Ovary (tissue), 10 donors: ENCODE measurements at places on chromosomes 6 and 20.

- no peak overlapping the region for H3K4me3 ChIP-seq
- H3K36me3 ChIP-seq = no peaks in the 10 kb centered on the region
- H3K27me3 ChIP-seq = no peaks in the 10 kb centered on the region
- no peak overlapping the region for H3K27ac ChIP-seq
Measured at GRCh38 chr20:37846573-37846972, 56.4 kb upstream of the VSTM2L start.

DNA sequence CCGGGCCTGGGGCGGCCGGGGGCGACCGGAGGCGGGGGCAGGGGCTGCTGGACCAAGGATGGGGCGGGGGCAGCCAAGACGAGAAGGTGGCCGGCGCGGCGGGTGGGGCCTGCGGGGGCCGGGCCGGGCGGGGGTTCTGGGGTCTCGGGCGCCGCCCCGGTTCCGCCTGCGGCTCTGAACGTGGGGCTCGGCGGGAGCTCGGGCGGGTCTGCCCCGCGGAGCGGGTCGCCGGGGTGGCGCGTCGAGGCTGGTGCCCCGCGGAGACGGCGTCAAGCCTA lies 204 bp downstream of the ADRM1 start:
- peaks cover 11% of the 10 kb centered on the region for H3K4me1 ChIP-seq
- H3K27me3 ChIP-seq = no peaks in the 10 kb centered on the region

DNA sequence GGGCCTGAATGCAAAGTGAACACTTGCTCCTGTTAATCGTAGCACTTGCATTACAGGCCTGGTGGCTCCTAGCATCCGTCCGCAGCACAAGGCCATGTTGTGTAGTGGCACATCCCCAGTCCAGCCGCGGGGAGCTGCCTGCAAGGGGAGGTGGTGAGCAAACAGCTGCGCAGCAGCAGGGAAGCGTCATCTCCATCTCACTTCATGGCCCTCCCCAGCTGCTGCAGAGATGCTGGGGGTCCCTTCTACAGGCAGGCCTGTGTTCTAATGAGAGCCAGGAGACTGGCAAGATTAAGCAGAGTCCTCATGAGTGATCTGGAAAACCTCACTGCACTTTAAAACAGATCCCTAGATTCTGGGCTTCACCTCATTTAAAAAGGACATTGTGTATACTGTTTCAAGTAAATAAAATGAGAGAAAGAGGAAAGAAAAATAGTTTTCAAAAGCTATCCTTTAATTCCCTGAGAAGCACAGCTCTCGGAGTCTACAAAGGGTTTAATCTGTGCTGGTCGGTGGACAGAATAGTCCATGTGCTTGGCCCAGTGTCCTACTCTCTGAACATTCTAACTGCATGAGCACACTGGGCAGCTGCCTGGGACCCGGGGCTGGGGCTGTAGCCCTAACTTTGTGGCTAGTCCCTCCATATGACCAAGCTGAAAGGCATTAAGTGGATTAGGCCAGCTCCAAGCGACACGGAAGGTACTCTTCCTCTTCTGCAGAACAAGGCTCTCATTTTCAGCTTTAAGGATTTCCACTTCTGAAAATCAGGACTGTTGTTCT lies 125.8 kb downstream of the LY86 start:
- peaks cover 4% of the 10 kb centered on the region for H3K4me1 ChIP-seq
- no peak overlapping the region for H3K4me3 ChIP-seq
- H3K27me3 ChIP-seq = no peaks in the 10 kb centered on the region
- no peaks in the 10 kb centered on the region for H3K36me3 ChIP-seq

- H3K4me3 ChIP-seq = no peak overlapping the region
- H3K27me3 ChIP-seq = no peaks in the 10 kb centered on the region
- no peaks in the 10 kb centered on the region for H3K36me3 ChIP-seq
Measured at GRCh38 chr20:25274891-25275812, 27.3 kb downstream of the PYGB start.

DNA sequence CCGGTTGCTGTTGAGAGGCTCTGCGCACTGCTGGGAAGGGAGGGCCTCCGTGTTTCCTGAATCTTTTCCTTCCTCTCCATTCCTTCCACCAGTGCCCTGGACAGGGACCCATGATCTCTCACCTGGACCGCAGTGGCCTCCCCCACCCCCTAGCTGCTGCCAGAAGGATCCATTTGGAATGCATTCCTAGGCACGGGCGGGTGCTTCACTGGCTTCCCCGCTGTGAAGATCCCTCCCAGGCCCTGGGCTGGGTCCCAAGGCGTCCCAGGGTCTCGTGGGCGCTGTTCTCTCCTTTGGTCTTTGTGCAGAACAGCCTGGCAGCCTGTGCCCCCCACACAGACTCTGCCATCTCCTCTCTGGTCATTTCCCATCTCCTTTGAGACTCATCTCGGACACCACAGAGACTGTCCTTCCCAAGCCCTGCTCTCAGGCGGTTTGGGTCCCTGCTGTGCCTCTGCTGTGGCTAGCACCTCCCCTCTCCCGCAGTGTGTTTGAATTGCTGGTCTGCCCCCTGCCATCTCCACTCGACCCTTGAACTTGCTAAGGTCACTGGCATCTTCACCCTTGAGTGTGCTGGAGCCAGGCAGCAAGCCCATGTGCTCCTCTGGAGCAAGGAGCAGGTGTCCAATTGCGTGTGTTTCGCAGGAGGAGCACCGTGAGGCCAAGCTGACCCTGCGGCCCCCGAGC lies 59.0 kb downstream of the TCP11 start:
- peak; percentile 14 for DNase-seq
- H3K4me3 ChIP-seq = no peak overlapping the region
- H3K27me3 ChIP-seq = no peaks in the 10 kb centered on the region
- no peaks in the 10 kb centered on the region for H3K36me3 ChIP-seq
- H3K4me1 ChIP-seq = no peaks in the 10 kb centered on the region
- H3K27ac ChIP-seq = no peak overlapping the region

- no peaks in the 10 kb centered on the region for H3K4me1 ChIP-seq
- no peaks in the 10 kb centered on the region for H3K27me3 ChIP-seq
- no peaks in the 10 kb centered on the region for H3K36me3 ChIP-seq
- DNase-seq = no peak
- H3K27ac ChIP-seq = no peak overlapping the region
Measured at GRCh38 chr6:158115102-158115501, 53.0 kb downstream of the SERAC1 start.

DNA sequence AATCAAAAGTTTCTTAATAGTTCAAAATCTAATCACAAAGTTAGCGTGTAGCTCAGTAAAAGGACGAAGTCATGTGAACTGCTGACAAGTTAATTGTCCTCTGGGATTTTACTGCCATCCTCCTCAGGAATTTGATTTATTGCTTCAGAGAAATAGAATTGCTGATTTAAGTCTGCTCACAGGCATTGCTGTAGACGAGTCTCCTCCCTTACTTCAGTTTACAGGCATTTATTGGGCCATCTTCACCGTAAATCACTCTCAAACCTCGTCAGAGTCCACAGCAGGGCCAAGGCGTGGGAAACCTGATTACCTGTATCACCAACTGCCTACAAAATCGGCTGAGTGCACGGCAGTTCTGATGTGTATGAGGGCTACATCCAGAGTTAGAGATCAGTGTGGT lies 119.1 kb upstream of the PDE10A start:
- no peak overlapping the region for H3K27ac ChIP-seq
- H3K4me3 ChIP-seq = no peak overlapping the region
- no peaks in the 10 kb centered on the region for H3K36me3 ChIP-seq
- no peak for DNase-seq

- no peak for DNase-seq
- H3K4me3 ChIP-seq = no peak overlapping the region
- no peaks in the 10 kb centered on the region for H3K4me1 ChIP-seq
- H3K27ac ChIP-seq = no peak overlapping the region
Measured at GRCh38 chr6:34487536-34487935, 21.7 kb downstream of the PACSIN1 start.

- no peak for DNase-seq
- H3K4me3 ChIP-seq = no peak overlapping the region
- H3K4me1 ChIP-seq = peaks cover 3% of the 10 kb centered on the region
Measured at GRCh38 chr6:169895000-169895759, 143.8 kb downstream of the ERMARD start.

DNA sequence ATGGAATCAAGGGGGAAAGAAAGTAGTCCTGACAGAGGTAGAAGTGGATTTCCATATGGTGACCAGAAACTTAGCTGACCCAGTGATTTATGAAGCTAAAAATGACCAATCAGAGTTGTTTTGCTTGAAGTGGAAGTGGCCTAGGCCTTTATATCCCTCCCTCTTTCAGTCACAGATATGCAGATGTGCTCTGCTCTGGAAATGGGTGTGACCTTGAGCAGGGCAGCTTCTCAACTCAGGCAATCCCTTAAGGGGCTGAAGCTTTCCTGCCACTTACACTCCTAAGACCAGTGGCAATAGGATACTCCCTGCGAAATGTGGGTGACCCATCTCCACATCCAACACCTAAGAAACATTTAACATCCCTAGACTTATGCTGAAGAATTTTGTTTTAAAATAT lies 256.6 kb downstream of the EYS start:
- H3K27ac ChIP-seq = no peak overlapping the region
- H3K4me3 ChIP-seq = no peak overlapping the region
- H3K27me3 ChIP-seq = no peaks in the 10 kb centered on the region
- H3K4me1 ChIP-seq = no peaks in the 10 kb centered on the region
- no peak for DNase-seq

- H3K27me3 ChIP-seq = no peaks in the 10 kb centered on the region
- peaks cover 1% of the 10 kb centered on the region for H3K4me1 ChIP-seq
- no peak overlapping the region for H3K4me3 ChIP-seq
- no peak for DNase-seq
- no peaks in the 10 kb centered on the region for H3K36me3 ChIP-seq
- no peak overlapping the region for H3K27ac ChIP-seq
Measured at GRCh38 chr6:78701407-78701806, 165.9 kb upstream of the IRAK1BP1 start.

DNA sequence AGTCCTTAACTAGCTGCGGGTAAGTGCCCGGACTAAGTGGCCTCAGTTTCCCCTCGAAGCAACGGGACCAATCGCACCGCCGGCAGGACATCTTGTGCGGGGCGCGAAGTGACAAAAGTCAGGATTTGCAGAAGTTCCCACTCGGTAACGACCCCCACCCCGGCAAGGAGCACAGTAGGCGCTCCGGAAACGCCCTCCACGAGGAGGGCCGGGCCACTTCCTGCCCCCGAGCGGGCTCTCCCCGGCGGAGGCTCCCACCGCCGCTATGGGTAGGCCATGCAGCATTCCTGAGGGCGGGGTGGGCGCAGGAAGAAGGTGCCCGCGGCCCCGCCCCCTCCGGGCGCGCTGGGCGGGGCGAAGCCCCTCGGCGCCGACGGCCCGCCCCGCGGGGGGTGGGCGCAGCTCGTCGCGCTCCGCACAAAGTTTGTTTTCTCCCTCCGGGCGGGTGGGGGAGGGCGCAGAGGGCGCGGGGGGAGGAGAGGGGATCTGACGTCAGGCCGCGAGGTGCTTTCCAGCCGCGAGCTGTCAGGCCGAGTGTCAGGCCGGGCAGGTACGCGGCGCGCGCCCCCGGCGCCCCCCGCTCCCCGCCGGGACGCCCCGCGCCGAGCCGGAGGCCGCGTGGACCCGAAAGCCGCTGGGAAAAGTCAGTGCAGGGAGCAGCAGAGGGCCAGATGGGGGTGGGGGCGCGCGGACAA lies at the start of gene TGIF2:
TSS of gene TGIF2 (plus strand) at position 495 of the 695 bp plus-strand sequence. CDS start 5,178 bp downstream, outside the sequence.
- H3K36me3 ChIP-seq = no peaks in the 10 kb centered on the region
- H3K4me3 ChIP-seq = peak within 1 kb of the TSS; percentile 72
- H3K4me1 ChIP-seq = peaks cover 9% of the 10 kb centered on the region
- DNase-seq = peak; percentile 92

DNA sequence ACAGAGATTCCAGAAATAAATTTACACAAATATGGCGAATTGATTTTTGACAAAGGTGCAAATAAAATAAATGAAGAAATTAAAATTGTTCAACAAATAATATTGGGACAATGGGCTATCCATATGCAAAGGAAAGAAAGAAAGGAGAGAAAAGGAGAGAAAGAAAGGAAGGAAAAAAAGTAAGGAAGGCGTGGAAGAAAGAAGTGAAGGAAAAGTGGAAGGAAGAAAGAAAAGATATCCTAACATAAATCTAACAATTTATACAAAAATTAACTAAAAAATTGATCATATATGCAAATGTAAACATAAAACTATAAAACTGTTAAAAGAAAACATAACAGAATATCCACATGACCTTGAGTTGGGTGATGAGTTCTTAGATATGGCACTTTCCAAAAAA lies 78.7 kb upstream of the ZNF184 start:
- H3K27me3 ChIP-seq = no peaks in the 10 kb centered on the region
- H3K4me1 ChIP-seq = no peaks in the 10 kb centered on the region
- H3K36me3 ChIP-seq = no peaks in the 10 kb centered on the region
- H3K4me3 ChIP-seq = no peak overlapping the region
- DNase-seq = no peak

DNA sequence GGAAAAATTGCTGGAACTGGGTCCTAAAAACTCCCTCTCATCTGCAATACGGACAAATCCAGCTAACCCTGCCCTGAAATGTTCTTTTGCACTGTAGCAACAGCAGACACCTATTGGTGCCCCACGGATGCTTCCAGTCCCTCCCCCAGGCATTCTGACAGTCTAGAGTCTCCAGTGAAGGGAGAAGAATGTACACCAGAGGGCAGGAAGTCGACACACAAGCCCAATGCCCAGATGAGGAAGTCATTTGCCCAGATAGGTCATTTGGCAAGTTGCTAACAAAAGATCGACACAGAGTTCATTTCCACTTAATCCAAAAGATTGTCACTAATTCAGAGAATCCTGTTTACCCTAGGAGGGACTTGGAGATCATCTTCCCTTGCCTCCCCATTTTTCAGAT lies 293.0 kb upstream of the PRDM1 start:
- peak overlapping the region; percentile 43 for H3K27ac ChIP-seq
- H3K4me3 ChIP-seq = no peak overlapping the region
- H3K27me3 ChIP-seq = no peaks in the 10 kb centered on the region

DNA sequence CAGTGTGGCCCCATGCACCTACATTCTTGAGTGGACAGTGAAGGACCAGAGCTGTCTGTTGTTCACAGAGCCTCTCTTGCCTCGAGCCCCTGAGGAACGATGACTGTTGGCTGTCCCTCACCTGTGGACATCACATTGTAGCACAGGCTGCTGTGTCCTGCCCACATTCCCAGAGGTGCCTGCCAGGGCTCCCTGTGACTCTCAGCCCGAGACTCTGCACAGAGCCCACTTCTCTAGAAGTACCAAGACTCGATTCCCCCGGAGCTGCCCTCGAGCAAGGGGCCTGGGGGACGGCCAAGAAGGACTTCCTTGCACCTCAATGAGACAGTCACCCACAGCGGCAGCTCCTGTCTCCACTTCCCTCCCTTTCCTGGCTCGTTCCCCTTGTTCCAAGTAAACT lies 28.6 kb upstream of the DLGAP4 start:
- H3K27ac ChIP-seq = no peak overlapping the region
- H3K4me3 ChIP-seq = no peak overlapping the region
- H3K27me3 ChIP-seq = no peaks in the 10 kb centered on the region

GRCh38 chr6:163750431-163751031 lies 336.0 kb downstream of the QKI start:
- H3K4me3 ChIP-seq = no peak overlapping the region
- H3K27me3 ChIP-seq = no peaks in the 10 kb centered on the region
- H3K36me3 ChIP-seq = no peaks in the 10 kb centered on the region
- no peak overlapping the region for H3K27ac ChIP-seq
- DNase-seq = no peak

DNA sequence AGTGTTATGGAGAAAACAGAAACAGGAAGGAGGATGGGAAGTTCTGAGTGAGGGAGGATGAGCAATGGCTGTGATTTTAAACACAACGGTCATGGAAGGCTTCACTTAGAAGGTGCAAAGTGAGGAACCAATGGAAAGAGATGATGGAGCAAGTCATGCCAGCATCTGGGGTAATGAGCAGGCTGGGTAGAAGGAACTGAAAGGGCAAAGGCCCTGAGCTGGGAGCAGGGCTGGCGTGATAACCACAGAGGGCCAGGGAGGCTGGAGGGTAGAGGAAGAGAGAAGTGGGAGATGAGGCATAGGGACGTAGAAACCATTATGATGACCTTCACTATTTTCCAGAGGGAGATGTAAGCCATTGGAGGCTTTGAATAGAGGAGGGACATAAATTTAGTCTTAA lies 43.6 kb downstream of the NHLRC1 start:
- H3K27me3 ChIP-seq = no peaks in the 10 kb centered on the region
- no peak overlapping the region for H3K4me3 ChIP-seq
- no peaks in the 10 kb centered on the region for H3K4me1 ChIP-seq
- H3K36me3 ChIP-seq = no peaks in the 10 kb centered on the region
- no peak overlapping the region for H3K27ac ChIP-seq
